Stimulated activated CD8-positive, alpha-beta memory T cell treated with anti-CD3 and anti-CD28 coated beads, Interleukin-15, amount 100 ng/mL, for 24 hours (primary cell): ENCODE measurements at places on chromosomes 5 and 9.

- DNase-seq: no peak
These were observed 70.4 kb downstream of the RGS7BP start for GRCh38 chr5:64576250-64576649.

DNA sequence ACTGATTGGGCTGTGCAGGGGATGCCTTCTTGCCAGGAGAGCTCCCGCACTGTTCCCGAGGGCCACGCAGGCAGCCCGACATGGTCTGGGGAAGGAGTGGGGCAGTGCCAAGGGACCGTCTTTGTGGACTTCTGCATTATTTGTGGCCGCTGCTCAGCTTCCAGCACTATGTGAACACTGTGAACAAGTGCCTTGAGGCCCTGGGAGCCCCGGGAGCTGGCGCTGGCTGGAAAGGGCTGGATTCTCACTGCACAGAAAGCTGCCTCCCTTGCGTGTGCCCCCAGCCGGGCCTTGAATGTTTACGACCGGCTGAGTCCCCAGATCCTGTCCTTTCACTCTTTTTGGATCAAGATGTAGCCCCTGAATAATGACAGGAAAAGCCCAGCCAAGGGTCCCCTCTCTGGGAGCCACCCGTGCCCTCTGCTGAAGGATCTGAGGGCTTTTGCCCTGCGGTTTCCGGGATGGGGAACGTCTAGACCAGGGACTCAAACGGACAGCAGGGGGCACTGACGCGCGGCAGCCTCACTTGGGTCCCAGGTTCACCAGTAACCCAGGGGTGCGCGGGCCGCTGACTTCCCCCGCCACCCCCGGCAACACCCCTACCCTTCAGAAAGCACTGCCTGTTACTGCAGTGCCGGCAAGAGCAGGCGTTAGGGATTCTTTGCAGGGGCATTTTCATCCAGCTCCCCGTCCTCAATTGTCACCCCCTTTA, 98.9 kb upstream of the FCN2 start:
- DNase-seq: no peak

GRCh38 chr9:77977210-77977611, 54.4 kb downstream of the GNAQ start:
- DNase-seq: no peak

DNA sequence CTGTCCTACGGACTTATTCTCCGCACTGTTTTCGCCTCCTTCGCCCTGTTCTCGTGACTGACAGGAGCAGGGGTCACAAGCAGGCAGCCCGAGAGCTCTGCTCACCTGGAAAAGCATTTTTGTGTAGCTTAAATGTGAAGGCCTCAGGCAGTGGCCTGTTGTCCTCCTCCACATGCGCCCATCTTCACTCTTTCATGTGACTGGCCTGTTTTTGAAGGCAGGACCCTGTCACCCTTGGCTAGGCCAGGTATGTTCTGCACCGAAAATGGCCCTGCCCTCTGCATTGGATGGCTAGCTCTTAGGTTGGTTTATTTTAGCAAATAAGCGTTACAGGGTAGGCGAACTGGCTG, 614 bp upstream of the CPLANE1 start:
- DNase-seq: no peak

DNA sequence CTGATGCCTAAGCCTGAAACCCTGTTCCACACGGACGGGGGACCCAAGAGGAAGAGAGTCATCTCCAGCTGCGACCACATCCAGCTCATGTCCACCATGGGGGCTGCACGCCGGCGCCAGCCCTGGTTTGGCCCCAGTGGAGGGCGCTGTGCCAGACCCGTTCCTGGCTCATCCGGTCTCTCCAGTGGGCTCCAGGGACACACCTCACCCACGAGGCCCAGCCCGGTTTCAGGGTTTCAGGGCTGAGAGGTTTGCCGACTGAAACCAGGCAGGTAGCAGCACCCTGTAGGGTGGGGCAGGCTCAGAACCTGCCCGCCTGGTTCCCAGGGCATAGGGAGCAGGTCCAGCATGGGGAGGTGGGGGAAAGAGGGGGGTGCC, 71.4 kb upstream of the STXBP1 start:
- DNase-seq: no peak

DNA sequence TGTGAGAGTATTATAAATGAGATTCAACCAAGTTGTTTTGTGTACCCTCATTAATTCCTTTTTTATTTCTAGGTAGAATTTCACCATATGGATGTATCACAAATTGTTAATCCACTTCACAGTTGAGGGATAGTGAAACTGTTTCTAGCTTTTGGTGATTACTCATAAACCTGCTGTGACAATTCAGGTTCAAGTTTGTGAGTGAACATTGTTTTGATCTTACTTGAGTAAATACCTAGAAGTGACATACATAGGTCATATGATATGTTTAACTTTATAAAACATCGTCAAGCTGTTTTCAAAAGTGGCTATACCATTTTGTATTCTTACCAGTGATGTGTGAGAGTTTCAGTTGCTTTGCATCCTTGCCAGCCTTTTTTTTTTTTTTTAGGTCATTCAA, 112.9 kb downstream of the CAMK4 start:
- no peak for DNase-seq

DNA sequence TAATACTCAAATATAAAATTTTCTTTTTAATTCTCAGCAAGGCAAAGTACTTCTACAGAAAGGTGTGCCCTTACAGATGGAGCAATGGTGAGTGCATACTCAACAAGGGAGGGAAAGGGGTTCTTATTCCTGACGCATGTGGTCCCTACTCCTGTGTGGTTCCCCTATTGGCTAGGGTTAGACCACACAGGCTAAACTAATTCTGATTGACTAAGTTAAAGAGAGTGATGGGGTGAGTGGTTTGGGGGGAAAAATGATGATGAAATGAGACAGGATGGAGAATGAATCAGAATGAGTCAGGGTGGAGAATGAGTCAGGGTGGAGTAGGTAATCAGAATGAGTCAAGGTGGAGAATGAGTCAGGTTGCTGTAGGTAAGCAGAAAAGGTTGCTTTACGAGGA, 22.9 kb upstream of the HMGCS1 start:
- DNase-seq: no peak
